ENCODE measurements at places on chromosomes 11 and 22.

GRCh38 chr22:38965614-38966379 is 8.4 kb downstream of the APOBEC3A start:
- no peak for DNase-seq

DNA sequence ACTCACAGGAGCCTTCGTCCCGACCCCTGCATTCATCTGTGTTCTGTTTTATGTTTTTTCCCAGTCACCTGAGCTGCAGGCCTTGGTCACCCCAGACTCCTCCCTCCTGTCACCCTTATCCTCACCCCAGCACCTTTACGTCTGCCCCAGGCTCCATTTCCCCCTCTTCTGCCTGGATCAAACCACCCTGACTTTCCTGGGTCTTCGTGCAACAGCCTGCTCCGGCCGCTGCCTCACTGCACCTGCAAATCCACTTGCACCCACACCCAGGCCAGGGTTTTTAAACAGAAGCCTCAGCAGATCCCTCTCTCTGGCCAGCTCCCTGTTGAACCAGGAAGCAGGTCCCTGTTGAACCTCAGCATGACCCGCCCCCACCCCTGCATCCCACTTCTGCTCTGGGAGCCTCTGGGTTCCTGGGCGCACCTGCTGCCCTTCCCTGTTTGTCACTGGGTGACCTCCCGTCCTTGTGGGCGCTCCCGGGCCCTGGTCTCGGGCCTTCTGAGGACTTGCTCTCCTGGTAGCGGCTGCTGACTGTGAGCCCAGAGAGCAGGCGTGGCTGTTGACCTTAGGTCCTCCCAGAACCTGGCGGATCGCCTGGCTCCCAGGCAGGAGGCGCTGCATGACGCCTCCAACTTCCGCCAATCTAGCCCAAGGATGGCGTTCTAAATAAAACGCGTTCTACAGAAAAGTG is 12.8 kb downstream of the MAPK8IP2 start:
- no peak for DNase-seq

GRCh38 chr11:134252346-134253187 is 585 bp downstream of the THYN1 start:
- no peak for DNase-seq

DNA sequence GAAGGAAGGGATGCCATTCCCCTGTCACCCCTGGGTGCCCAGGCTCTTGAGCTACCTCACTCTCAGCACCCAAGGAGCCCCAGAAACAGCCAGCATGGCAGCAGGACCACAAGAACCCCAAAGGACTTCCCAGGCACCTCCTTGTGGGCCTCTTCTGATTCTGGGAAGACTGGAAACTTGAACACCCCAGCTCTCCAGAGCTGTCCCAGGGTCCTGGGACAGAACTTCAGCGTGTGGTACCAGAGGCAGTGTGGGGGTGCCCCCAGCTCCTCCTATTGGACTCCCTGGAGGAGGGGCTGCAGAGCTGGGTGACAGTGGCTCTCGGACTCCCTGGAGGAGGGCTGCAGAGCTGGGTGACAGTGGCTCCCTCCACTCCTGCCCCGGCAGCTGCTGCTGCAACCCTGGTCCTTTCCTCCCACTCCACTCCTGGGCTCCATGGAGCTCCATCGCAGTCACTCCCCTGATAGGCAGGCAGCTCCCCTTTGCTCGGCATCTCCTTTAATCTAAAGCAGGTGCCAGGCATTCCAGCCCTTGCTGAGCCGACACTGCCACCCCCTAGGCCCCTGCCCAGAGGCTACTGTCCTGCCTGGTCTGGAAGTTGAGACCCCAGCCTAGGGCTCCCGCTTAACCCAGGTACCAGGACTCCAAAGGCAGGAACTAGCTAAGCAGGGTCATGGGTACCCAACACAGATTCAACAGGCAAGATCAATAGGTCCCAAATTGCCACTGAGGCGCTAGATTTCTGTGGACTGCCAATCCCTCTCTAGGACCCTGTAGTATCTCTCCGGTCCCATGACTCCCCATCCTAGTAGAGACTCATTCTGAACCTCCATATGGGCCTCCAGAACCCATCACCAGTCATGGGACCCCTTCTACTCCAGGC is 2.7 kb downstream of the BCL9L start:
- DNase-seq = no peak

- no peak for DNase-seq
Observed at GRCh38 chr11:44033411-44033850, 14.3 kb upstream of the ACCSL start.

DNA sequence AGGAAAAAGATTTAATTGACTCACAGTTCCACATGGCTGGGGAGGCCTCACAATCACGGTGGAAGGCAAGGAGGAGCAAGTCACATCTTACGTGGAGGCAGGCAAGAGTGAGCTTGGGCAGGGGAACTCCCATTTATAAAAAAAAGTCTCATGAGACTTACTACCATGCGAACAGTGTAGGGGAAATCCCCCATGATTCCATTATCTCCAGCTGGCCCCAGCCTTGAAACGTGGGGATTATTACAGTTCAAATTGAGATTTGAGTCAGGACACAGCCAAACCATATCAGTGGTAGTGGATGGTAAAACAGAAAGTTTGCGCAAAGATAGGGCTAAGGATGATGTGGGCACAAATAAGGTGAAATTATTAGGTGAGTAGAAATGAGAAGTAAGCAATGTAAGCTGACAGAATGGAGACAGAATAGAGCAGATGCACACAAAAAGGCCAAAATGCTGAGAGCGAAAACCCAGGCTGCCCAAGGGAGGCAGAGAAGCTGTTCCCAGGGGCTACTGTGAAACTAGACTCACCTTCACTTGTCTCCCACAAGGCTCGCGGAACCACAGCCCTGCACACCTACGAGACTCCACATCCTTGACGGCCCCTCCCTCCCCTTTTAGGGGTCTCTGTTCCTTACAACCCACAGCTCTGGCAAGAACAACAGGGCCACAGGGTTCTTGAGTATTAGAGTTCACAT is 377.6 kb downstream of the CADM1 start:
- DNase-seq = peak; percentile 15

DNA sequence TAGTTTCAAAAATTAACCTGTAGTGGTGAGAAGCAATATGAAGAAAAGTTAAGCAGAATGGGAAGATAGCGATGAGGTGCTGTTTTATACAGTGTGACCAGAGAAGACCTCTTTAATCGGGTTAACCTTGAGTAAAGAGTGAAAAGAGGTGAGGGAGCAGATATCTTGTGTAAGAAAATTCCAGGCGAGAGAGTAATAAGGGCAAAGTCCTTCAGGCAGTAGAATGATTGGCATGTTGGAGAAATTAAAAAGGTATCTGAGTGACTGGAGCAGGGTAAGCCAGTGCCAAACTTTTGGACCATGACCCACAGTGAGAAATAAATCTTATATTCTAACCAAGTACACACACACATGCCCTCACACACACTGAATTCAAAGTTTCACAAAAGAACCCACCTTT is 374.7 kb upstream of the LARGE1 start:
- DNase-seq = no peak

- no peak for DNase-seq
Observed at GRCh38 chr22:17796695-17797094, 22.4 kb upstream of the BID start.

GRCh38 chr11:28347371-28347770 is 239.2 kb downstream of the METTL15 start:
- no peak for DNase-seq

DNA sequence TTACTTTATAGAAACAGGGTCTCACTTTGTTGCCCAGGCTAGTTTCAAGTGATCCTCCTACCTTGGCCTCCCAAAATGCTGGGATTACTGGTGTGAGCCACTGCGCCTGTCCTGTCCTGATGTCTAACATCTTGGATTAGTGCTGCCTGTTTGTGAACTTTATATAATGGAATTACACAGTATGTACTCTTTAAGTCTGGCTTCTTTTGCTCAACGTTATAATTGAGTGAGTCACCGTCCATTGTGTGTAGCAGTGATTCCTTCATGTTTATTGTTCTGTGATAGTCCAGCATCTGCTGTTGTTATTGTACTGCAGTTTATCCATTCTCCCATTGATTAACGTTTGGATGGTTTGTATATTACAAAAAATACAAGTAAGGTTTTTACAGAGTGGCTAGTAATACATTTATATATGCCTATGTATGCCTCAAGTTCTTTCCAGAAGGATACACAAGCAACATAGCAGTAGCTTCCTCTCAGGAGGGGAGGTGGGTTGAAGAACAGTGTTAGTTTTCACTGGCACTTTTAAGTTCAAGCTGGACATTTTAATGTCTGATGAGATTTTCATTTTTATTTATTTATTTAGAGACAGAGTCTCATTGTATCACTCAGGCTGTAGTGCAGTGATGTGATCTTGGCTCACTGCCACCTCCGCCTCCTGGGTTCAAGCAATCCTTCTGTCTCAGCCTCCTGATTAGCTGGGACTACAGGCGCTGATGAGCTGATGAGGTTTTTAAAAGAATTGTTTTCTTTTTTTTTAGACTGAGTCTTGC is 25.2 kb upstream of the MICALL1 start:
- no peak for DNase-seq

GRCh38 chr11:30016588-30017363 is at the start of gene KCNA4:
TSS of gene KCNA4 (minus strand) at chr11:30017030. CDS start at chr11:30012678, 4,352 bp downstream.
- DNase-seq = no peak

Measured in stimulated activated naive B cell treated with anti-CD40 and anti-IgM and Interleukin-4, amounts not matched to agents 10 μg/mL and 1 μg/mL and 100 μg/mL, for 72 hours (primary cell).